ENCODE measurements at places on chromosomes 2 and 18.

DNA sequence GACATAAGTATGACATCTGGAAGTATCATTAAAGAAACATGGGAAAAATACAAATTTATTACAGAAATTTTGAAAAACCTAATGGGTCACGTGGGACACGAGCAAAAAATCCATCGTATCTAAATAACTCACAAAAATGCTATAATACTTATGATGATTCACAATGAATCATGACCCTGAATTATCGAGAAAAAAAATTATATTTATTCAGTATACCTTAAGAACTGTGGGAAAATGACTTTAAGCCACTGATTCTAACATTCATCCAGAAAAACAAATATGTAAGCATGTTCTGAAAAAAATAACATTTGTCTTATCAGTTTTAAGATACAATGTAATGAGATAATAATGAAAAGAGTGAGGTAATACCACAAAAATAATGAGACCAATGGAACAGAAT lies 51.8 kb downstream of the ZNF385B start:
- no peak for DNase-seq

GRCh38 chr2:31414601-31415241 lies at the start of gene XDH:
XDH (minus strand) TSS chr2:31414742; CDS start chr2:31414666, 76 bp downstream.
- DNase-seq = peak; percentile 43

DNA sequence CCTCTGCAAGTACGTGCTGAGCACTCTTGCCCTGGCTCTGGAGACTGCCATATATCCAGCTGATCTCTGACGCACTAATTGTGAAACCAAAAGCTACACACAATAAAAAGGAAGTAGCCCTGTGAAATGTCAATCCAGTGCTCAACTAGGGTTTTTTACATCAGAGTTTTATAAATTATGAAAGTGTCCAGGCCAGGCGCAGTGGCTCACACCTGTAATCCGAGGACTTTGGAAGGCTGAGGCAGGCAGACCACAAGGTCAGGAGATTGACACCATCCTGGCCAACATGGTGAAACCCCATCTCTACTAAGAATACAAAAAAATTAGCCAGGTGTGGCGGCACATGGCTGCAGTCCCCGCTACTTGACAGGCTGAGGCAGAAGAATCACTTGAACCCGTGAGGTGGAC lies 24.5 kb upstream of the PEX13 start:
- no peak for DNase-seq

DNA sequence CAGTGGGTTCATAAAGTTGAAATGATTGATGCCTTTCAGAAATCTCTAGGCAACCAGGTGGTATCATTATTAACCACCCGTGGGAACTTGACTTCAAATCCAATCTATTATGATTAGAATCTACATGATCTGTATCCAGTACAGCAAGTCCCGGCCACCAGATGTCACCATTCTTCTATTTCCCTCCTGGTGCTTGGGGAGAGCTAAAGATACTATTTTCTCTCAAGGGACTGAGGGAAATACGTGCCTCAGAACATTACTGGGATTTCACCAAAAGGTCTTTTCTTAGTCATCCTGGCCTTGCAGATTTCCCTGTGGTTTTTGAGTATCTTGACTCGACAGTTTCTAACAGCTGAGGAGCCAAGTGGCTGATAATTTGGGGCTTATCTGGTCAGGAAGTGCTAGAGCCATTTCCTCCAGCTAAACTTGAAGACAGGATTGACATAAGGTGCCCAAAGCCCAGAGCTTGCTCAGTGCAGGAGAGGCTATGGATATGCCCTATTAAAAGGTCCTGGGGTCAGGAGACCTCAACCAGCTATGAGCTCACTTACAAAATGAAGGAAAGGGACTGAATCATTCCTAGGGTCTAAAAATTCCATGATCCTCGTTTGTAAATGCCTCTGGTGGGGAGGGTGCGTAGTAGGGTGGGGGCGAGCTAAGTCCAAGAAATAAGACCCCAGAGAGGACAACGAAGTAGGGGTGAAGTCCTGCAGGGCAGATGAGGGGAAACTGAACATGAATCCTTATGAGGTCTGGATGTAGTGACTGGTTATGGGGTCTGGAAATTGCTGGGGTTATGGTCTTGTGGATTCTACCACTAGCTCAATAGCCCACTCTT lies 135.4 kb upstream of the MGAT5 start:
- DNase-seq = peak; percentile 88

GRCh38 chr2:9666306-9666705 lies 35.5 kb upstream of the YWHAQ start:
- no peak for DNase-seq

DNA sequence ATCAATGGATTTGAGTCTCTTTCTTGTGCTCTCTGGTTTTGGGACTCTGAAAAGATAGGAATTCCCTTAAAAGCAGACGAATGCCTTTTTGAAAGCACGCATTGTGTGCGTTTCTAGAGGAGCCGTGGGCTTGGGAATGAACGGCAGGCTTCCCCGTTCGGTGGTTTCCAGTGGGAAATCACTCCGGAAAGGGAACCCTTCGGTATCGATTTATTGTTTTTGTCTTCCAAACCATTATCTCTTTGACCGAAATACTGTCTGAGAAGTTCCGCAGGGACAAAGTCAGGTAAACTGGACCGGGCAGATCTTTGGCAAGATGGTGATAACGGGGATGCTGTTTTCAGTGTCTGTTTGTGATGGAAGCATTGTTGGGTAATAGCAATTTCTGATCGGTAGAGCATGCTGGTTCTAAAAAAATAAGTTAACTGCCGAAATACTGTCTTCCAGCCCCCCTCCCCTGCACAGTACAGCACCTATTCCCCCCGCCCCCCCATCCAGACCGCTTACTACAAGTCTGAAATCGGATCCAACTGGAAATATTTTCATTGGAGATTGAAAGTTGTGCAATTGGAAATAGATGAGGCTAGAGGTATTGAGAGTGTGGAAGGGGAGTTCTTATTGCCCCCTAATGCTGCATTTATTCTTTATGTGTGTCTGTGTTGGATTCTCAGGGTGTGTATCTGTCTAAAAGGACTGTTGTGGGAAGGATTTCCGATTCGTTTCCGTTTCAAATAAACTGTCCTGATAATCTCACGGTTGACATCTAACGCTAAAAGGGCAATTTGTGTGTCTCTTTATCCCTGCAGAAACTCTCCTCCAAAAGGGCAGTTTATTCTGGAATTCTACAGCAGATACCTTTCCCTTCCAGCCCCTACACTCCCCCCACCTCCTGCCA lies 635 bp downstream of the SETBP1 start:
- DNase-seq = peak; percentile 35

GRCh38 chr2:101473911-101474701 lies 806 bp downstream of the RFX8 start:
- DNase-seq = no peak

DNA sequence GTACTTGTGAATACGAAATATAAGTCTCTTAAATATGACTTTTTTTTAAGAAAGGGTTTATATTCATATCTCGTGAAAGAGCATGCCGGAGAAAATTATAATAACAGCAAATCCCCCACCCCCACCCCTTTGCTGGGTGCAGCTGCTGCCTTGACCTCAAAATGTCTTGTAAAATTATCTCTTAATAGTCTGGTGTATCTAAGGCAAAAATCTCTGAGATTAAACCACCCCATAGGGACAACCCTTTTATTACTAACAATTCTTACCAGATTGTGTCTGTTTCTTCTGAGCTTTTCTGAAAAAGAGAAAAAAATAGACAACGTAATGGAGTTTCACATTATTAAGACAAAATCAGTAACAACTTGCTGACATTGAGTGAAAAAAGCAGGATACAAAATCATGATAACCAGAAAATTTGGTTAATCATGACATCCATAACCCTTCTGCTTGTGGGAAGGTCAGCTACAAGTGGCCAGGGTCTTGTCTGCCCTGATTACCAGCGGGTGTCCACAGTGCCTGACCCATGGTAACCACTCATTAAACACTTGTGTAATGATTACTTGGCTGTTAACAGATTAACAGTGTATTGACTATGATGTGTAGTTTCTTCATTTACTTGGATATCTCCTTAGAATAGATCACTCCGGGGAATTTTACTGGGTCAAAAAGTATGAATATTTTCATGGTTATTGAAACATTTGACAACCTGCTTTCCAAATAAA lies 1.5 kb downstream of the STRADB start:
- no peak for DNase-seq

DNA sequence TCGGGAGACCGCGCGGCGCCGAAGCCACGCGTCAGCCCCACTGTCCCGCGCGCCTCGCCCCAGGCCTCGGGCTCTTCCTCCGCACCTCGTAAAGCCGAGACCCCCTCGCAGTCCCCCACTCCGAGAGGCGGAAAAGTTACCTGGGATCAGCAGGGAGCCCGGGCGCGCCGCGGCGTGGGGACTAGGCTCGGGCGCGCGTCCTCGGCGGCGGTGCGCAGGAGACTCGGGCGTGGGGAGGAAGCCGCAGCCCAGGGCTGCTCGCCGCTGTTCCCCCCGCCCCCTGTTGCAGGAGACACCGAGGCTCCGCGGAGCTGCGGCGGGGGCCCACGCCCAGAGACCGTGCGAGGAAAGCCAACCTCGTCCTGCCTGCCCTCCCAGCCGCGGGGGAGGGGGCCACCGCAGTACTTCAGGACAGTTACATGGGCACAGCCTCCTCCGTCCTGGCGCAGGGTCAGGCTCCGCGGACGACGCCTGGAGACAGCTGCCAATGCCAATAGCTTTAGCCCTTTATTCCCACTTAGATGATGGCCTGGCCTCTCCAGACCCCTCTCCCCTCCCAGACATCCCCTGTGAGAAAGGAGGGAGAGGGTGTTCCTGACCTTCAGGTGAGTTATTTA lies at the start of gene EPB41L3:
TSS of gene EPB41L3 (minus strand) at position 225 of the 617 bp plus-strand sequence. CDS start 54,814 bp downstream, outside the sequence.
- peak; percentile 55 for DNase-seq

DNA sequence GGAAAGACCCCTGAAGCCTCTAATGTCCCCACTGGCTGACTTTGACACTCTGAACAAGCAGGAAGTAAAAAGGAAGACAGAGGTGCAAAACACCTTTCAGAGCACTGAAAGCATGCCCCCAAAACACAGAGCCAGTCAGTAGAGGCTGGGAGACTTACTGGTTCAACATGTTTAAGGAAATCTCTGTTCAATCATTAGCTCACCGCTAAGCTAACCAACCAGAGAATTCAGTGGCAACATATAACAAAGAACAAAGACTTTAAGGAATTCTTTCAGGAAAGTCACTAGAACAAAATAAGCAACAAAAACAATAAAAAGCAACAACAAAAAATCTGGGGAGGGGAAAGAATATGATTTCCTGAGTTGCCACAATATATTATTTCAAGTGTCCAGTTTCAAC lies 24.1 kb upstream of the RNU4ATAC start:
- DNase-seq = no peak

DNA sequence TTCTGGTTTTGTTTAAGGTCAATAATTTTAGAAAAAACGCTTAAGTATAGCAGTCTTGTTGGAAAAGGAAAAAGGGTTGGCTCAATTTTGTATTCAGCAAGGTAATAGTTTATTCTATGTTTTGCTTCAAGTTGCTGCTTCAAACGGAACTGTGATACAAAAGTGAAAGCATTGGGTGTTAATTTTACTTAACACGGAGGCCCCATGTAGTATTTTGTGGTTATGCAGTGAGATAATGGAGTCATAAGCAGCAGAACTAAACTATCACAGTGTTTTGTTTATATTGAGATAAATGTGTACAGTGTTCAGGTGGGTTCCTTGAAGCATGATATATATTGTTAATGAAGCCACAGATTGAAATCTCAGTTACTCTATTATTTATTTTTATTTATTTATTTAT lies 67.0 kb upstream of the LYPD6B start:
- DNase-seq = no peak

GRCh38 chr2:49753344-49753985 lies 599.1 kb upstream of the FSHR start:
- DNase-seq = no peak

DNA sequence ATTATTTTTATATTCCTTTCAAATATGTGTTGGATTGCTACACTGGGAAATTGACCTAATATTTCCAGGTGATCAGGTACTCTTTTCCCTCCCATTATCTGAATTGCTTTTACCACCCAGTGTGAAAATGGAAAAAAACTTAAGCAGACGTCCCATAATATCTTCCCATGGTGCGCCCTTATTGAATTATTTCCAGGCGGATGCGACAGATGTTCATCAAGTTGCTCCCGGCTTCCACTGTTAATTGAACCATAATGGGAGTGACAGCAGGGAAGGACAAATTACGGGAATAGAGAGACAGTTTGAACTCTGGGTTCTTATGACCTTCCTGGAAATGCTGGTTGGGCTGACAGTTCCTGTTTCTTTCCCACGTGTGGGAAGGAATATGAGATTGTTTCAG lies 93.3 kb downstream of the THSD7B start:
- no peak for DNase-seq

GRCh38 chr2:236562434-236562833 lies 7.2 kb upstream of the ACKR3 start:
- DNase-seq = no peak

GRCh38 chr2:36409935-36410334 lies 54.4 kb downstream of the CRIM1 start:
- DNase-seq = no peak

- no peak for DNase-seq
Measured at GRCh38 chr2:68420254-68420910, 46.7 kb downstream of the FBXO48 start.

GRCh38 chr2:226652983-226653765 lies 146.4 kb downstream of the IRS1 start:
- no peak for DNase-seq

- no peak for DNase-seq
Measured at GRCh38 chr2:193837111-193837738, 1642.5 kb upstream of the TMEFF2 start.

GRCh38 chr2:226796840-226797288 lies 2.8 kb downstream of the IRS1 start:
- no peak for DNase-seq

GRCh38 chr18:42082415-42083234 lies 127.6 kb downstream of the PIK3C3 start:
- no peak for DNase-seq

DNA sequence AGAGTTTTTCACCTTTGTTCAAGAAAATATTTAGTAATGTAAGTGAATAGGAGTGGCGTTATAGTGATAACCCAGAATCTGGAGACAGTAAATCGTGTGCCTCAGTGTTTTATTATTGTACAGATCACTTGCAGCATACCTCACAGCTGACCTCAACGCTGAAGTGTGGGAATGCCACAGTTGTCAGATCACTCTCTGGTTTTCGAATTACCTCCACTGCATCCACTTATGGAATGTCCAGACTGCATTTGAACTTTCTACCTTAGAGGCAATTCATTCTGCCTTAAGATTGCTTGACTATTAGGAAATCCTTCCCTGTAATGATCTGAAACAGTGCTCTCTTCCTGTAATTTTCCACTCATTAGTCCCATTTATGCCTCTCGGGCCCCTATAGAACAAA lies 164.5 kb upstream of the ALPP start:
- no peak for DNase-seq

GRCh38 chr18:69961718-69962117 lies 14.0 kb upstream of the CD226 start:
- DNase-seq = no peak
